GDM1 (cell line): ENCODE measurements at places on chromosomes 6 and 20.

DNA sequence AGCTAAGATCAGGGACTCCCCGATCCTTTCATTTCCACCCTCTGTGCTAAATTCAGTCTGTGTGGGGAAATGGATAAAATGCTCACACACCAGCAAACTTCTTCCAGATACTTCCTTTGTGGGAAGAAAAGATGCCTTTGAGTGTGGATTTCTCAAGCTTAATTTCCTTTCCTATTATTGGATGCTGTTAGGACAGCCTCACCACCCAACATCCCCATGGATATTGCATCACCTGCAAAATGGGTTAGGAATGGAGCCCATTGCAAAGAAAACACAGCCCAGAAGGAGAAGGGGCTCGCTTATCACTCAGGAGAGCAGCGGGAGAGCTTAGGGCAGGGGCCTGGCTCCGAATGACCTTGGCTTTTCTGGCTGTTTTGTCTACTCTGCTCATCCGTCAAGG is 272.2 kb downstream of the CDC5L start:
- no peak for DNase-seq

DNA sequence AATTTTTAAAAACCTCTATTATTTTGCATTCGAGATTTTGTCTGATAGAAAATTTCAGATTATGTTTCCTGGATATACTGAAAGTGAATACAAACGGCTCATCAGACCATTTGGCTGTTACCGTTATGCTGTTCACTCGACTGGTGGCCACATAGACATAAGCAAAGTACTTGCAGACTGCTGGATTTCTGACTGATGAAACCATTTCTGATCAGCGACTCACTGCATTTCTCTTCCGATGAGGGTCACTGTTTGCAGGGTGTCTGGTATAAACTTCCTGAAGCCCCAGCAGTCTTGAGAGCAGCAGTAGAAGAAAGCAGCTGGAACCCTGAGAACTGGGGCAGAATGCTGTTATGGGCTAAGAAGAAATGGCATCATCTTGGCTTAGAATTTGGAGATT is 17.7 kb downstream of the SNX9 start:
- no peak for DNase-seq

DNA sequence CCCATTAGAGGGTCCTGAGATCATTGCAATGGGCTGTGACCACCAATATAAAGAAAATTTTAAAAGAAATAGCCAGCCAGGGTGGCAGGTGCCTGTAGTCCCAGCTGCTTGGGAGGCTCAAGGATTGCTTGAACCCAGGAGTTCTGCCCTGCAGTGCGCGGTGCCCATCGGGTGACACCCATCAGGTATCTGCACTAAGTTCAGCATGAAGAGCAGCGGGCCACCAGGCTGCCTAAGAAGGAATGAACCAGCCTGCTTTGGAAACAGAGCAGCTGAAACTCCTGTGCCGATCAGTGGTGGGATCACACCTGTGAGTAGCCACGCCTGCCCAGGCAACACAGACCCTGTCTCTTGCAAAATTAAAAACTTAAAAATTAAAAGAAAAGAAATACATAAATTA is 102.5 kb upstream of the FOXC1 start:
- no peak for DNase-seq

GRCh38 chr20:58514321-58515232 is 622 bp downstream of the APCDD1L start:
- DNase-seq: no peak

DNA sequence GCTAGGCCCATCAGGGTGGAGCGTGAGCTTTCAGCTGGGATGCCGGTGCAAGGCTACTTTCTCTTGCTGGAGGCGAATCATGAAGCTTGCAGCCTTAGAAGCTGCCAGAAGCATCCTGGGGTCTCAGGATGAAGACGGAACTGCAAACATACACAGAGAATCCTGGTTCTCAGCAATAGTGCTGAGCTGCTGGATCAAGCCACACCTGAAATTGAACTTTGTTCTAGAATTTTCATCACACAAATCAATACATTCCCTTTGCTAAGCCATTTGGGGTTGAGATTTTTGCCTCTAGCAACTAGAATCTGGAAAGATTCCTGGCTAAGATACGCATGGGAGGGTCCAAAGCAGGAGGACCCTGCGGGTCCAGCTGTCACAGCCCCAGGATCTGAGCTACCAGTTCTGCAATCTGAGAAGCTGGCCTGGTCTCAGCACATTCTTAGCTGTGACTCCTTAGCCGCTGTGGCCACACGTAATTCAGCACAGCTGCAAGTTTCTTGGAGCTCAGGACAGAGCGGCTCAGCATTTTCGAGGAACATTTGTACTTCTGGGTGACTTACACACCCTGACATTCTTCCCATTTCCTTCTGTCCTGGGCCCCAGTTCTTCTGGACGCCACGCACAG is 6.6 kb upstream of the ARFGAP1 start:
- no peak for DNase-seq

GRCh38 chr6:111737065-111737521 is 131.4 kb upstream of the TRAF3IP2 start:
- DNase-seq: no peak

- DNase-seq: peak; percentile 65
Measured at GRCh38 chr20:11891776-11892545, 25.7 kb upstream of the BTBD3 start.

GRCh38 chr6:12598919-12599318 is 117.6 kb upstream of the PHACTR1 start:
- no peak for DNase-seq

DNA sequence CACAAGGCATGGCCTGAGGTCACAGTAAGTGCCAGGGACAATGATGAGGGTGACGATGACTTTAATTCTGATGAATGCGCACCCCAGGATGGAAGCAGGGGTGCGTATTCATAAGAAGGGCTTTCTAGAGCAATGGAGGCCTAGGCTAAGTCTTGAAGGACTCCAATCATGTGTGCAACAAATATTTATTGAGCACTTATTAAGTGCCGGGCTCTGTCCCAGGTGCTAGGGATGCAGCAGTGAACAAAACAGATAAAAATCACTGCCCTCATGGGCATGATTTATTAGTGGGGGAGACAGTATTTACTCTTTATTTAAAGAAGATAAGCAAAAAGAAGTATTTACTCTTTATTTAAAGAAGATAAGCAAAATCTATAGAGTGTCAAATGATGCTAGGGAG is 198.2 kb upstream of the KCNG1 start:
- no peak for DNase-seq

GRCh38 chr6:129031051-129031599 is 148.2 kb downstream of the LAMA2 start:
- DNase-seq: no peak

DNA sequence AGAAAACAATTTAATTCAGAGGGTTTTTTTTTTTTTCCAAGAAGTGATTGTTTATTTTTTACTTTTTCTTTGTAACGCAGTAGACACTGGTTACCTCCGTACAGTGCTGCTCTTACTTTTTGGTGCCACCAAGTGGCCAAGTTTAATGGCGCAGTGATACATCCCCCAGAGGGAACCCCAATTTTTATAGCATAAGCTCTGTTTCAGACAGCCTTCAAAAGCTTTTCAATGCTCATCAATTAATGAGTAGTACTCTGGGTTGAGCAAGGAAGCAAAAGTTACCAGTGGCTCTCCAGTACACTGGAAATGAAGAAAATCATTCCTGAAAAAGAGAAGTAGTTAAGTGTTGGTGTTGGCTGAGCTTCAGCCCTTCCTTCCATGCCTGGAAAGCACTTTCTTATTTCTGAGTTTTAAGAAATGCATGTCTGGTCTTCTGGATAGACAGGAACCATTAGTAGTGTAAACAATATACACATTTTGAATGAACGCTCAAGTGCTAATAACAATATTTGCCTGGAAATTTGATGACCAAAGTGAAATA is 129.1 kb upstream of the SMLR1 start:
- DNase-seq: peak; percentile 6

GRCh38 chr6:163756079-163756478 is 341.6 kb downstream of the QKI start:
- DNase-seq: no peak

DNA sequence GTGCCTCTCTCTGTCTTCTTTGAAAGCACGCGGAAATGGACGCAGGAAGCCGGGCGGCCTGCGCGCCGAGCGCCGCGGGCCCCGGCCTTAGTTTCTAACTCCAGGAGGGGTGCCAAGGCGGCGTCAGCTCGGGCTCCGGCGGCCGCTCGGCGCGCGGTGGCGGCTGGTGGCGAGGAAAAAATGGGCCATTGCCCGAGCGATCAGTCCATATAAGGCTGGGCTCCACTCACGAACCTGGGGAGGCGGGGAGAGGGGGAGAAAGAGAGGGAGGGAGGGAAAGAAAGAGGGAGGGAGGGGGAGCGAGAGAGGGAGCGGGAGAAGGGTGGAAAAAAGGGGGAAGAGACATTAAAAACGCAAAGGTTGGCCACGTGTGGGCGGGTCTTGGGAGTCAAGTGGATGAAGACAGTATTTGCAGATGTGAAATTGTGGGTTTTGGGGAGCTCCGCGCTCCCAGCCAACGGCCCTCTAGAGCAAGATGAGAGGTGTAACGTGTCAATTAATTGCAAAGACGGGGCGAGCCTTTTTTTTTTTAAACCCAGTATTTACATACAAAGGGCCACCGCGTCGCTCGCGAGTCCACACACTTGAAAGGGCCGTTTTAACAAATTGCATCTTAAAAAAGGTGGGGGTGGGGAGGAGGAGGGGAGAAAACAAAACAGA is at the start of gene NKX2-2:
TSS of gene NKX2-2 (minus strand) at position 184 of the 660 bp plus-strand sequence. CDS start 395 bp downstream, outside the sequence.
- no peak for DNase-seq

GRCh38 chr6:145815309-145816274 is 997 bp upstream of the FBXO30 start:
- no peak for DNase-seq

DNA sequence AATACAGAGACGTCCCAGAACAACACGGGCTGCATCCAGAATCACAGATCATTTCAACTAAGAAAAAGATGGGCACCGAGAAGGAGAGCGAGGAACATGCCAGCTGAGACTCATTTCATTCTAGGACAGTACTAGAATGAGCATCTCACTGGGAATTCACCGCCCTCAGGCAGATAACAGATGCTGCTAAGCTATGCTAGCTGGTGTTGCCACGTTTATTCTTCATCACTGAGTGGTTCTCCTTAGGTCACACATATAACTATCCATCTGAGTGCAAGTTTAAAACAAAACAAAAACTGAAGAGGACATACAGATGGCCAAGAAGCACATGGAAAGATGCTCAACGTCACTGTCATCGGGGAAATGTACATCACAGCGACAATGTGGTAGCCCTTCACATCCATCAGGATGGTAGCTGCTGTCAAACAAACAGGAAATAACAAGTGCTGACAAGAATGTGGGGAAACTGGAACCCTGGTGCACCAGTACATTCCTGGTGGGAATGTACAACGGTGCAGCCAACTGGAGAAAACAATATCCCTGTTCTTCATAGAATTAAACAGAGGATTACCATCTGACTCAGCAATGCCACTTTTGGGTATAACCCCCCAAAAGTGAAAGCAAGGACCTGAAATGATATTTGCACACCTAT is 97.6 kb downstream of the SLC22A23 start:
- DNase-seq: no peak

DNA sequence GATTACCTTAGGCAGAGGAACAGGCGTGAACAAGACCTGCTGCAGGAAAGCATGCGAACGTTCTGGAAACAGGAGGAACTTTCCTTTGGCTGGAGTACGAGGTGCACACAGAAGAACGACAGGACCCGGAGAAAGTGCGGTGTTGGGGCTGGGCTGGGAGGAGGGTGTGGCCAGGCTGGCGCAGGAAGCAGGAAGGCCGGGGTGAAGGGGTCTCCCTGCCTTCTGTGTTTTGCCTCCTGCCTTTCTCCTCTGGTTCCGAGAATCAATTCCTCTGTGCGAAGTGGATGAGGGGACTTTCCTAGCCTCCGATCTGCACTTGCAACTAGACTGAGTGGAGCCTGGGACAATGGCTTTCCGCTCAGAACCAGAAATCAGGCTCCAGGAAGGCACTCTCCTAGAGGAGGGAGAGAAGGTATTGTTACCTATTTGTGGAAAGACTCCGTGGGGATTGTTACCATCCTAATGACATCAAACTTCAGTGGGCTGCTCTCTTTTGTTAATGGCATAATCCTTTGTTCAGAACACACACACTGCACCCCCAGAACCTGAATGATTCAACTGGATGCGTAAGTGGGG is 22.9 kb upstream of the PLEKHG1 start:
- no peak for DNase-seq

- no peak for DNase-seq
Measured at GRCh38 chr20:41428285-41428684, 61.7 kb upstream of the EMILIN3 start.

- no peak for DNase-seq
Measured at GRCh38 chr20:32930181-32930580, 71.5 kb downstream of the EFCAB8 start.

- no peak for DNase-seq
Measured at GRCh38 chr6:151239603-151240035, at the start of gene AKAP12. AKAP12 (plus strand) TSS chr6:151239967; CDS start chr6:151240563, 596 bp downstream.

DNA sequence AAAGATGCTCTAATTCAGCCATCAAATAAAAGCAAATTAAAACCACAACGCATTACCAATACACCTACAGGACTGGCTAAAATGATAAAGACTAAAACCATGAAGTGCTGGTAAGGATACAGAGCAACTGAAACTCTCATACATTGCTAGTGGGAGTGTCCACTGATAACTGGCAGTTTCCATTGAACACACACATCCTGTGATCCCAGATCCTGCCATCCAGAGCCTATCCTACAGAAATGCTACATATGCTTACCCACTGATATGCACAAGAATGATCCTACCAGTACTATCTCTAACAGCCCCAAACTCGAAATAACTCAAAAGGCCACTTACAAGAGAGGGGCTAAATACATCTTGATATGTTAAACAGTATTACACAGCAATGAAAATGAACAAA is 81.0 kb downstream of the FYN start:
- no peak for DNase-seq

DNA sequence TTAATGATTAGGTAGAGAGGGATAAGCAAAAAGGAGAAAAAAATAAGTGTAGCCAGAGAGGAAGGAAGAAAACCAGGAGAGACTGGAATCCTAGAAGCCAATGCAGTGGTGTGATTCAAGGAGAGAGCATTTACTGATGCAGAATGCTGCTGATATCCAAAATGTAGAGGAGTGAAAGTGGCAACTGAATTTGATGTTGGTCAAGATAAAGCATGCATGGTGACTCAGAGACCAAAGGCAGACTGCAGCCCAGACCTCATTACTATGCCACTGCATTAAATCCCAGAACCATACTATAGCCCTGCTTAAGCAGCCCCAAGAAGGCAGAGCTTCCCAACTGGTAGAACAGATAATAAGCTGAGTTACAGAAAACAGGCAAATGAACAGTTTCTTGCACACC is 15.8 kb downstream of the KLHL32 start:
- DNase-seq: no peak

GRCh38 chr20:62978561-62978943 is 26.0 kb downstream of the SLC17A9 start:
- peak; percentile 57 for DNase-seq

GRCh38 chr6:46715141-46715540 is 20.0 kb downstream of the PLA2G7 start:
- DNase-seq: peak; percentile 7

- DNase-seq: no peak
Measured at GRCh38 chr6:37607944-37608343, 89.7 kb downstream of the MDGA1 start.
